ENCODE measurements at places on chromosomes 4 and X. TPM values are rescaled to one million over a fixed set of nuclear protein-coding genes. Genes with fewer than 3 reads are reported as not detected.

- no peak for DNase-seq
These were observed 206.2 kb downstream of the KCNIP4 start for GRCh38 chr4:21742326-21742725.

GRCh38 chr4:161519611-161520010 lies 644.2 kb downstream of the FSTL5 start:
- no peak for DNase-seq

DNA sequence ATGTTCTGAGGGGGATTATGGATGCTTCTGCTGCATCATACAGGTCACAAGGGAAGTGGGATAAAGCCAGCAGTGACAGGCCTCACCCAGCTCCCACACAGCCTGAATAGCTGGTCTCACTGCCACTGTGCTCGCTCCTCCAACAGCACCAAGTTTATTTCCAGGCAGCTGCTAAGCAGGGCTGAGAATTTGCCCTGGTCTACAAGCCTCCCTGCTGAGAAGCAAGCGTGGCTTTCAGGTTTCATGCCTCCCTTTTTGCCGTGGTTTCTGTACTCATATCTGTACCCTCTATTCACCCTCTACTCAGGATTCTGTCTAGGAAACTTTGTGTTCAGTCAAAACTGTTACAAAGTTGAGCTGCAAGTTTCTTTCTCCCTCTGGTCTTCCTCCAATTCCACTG lies 78.6 kb downstream of the MAGEC1 start:
- DNase-seq, result no peak

GRCh38 chr4:161444626-161445025 lies 719.2 kb downstream of the FSTL5 start:
- DNase-seq, result no peak

DNA sequence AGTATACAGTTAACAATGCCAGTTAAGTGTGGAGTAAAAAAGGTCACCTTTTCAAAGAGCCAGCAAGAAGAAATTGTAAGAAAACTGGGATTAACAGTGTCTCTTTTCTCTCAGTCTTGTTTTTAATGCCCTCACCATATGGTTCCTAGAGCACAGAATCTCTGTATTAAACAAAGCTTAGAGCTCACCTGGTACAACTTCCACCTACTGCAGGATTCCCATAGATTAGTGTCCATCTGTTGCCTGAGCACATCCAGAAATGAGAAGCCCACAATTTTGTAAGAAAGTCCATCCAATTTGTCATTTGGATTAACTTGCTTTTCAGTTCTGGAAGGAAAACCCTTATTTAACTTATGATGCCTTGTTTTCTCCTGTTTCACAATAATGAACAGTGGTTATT lies 1037.1 kb downstream of the STPG2 start:
- DNase-seq, result no peak

DNA sequence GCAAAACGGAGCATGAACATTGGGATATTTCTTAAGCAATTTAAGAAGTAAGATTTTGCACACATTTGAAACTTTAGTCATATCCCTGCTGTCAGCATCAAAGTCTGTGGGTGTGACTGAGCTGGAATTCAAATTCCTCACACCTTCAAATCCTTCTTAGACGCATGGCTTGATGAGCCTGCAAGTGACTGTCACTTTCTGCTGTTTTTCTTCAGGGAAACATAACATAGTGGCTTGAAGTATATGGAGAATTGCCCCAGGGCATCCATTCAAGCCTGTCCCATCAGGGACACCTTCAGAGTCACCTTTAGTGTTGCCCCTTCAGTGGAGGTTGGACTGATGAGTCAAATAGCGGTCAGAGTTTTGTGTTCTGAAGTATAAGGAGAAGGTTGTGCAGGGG lies 17.4 kb downstream of the FHDC1 start:
- DNase-seq, result no peak

DNA sequence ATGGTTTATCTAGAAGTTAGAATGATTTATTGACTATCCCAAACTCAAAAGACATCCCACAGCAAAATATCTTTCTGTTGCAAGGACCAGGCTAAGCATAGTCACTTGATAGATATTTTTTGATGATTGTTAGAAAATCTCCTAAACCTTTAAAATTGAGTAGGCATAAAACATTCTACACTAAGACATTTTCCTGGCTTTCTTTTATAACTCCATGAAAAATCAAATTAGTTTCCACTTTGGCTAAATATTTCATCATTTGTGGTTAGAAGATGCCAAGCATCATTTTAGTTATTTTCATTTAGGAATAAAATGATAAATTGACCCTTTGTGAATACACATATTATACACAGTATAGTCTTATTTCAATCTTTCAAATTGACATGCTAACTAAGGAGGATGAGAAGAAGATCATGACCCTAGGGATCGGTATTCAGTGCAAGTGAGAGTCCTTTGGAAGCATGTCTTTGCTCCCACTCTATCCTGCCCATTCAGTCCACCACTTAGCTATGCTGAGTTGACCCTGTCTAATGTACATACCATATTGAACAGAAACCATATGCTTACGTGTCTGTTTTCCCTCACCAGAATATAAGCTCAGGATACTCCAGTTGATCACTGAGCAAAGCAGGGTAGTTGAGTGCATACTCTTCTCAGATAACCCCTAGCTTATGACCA lies 136.6 kb upstream of the OTUD4 start:
- no peak for DNase-seq

GRCh38 chr4:126799416-126799815 lies 833.3 kb upstream of the INTU start:
- no peak for DNase-seq

DNA sequence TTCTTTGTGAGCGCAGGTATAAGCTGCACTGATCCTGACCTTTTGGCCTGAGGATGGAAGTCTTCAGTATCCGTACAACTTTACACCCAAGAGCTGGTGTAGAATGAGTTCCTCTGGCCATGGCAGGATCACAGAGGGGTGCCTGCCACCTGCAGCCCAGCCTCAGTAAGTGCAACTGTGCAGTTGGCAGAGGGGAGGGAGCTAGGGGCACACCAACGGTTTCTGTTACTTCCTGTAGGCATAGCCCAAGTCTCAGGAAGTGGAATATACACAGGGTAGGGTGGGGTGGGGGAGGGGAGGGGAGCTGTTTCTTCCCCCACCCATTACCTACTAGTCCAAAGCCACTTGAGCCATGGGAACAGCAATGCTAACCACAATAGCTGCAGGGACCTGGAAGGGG lies 85.4 kb upstream of the GBA3 start:
- DNase-seq, result peak; percentile 49

GRCh38 chr4:51901363-51901762 lies 58.4 kb downstream of the DCUN1D4 start:
- no peak for DNase-seq

DNA sequence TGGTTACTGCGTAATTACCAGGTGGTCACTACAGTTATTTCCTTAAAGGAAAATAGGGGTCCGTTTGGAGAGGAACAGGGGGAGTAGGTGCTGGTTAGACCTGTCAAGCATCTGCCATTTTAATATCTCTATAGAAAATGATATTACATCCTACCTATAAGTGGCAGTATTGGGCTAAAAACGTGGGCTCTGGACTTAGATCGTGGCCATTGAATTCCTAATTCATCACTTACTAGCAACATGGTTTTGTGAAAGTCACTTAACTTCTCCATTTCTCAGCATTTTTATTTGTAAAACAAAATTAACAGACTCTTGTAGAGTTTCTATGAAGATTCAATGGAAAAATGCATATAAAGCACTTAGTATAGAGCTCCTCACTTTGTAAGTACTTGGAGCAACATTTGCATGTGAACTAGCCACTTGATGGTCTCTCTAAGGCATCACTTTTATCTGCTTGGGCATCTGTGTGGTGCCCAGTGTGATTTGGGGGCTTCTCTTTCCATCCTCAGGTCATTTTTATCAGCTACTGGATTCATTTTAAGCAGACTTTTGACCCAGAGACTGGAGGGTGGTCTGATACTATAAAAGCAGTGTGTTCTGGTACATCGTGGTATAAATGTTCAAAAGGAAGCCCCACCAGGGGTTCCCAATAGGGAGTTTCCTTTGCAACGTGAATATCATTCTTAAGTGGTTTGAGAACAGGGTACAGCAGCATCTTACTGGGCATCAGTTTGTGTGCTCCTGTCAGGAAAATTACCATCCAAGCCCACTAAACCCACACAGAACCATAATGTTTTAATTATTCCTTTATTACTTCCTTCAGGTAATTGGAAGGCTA lies 42.7 kb upstream of the RASSF6 start:
- no peak for DNase-seq

- DNase-seq, result no peak
These were observed 1010.4 kb downstream of the ADGRL3 start for GRCh38 chr4:62210486-62210885.

DNA sequence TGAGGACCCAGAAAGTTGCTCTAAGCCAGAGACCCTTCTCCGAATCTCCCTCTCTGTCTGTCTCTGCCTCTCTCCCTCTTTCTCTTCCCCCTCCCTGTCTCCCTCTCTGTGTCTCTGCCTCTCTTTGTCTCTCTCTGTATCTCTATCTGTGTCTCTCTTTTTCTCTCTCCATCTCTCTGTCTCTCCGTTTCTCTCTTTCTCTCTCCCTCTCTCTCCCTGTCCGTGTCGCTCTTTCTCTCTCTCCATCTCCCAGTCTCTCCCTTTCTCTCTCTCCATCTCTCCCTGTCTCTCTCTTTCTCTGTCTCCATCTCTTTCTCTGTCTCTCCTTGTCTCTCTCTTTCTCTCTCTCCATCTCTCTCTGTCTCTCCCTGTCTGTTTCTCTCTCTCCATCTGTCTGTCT lies 2.6 kb upstream of the SHOX start:
- no peak for DNase-seq

GRCh38 chr4:145484225-145484846 lies 2.7 kb downstream of the SMAD1 start:
- no peak for DNase-seq

- no peak for DNase-seq
These were observed 94.0 kb upstream of the TBL1X start for GRCh38 chrX:9370893-9371292.

DNA sequence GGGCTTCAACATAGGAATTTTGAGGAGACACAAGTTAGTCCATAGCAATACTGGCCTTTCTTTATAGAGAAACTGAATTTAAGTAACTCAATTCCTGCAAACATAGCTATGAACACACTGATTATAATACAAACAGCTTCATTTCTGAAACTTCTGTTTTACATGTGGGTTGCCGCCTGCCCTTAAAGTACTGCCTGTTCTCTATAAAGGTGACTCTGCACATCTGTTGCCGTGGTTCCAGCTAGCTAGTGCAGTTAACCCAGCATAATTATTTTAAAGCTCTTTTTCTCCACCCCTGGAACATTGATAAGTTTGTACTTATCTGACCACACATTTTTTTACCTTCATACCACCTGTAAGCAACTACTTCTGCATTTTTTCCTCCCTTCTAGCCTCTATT lies 177.6 kb downstream of the NWD2 start:
- DNase-seq, result peak; percentile 53

GRCh38 chr4:123405267-123405865 lies 8.8 kb downstream of the SPRY1 start:
- no peak for DNase-seq

DNA sequence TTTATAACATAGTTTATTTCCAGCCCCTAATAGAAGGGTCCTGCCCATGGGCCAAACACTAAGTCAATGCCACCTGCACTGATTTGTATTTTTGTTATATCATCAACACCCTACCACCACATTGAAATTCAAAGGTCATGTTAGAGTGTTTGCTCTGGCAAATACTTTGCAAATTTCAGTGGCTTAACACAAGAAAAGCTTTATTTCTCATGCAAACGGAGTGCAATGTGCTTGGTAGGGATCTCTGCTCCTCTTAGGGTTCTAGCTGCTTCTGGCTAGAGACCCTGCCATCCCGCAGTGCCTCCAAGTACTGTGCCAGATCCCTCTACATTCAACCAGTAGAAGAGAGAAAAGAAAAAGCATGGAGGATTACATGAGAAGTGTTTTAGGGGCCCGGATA lies 230.8 kb upstream of the TET2 start:
- no peak for DNase-seq

GRCh38 chrX:54921427-54922021 lies 900 bp downstream of the TRO start:
- peak; percentile 40 for DNase-seq

- no peak for DNase-seq
These were observed 401.9 kb upstream of the NDST4 start for GRCh38 chr4:115515366-115515765.

DNA sequence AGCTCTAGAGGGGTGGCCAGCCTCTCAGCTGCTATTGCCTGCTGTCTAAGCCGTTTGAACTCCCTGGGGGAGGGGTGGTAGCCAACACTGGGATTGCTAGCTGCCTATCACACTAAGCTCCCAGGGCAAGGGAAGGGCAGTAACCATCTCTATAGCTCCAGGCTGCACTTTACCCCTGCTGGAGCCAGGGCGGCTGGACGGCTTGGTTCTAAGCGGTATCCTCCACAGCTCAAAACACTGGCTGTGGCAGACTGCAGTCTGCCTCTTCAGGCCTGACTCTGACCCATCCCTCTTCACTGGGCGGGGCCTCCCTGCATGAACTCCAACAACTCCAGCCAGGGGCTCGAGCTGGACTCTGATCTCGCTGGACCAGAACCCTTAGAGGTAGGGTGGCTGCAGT lies 55.3 kb upstream of the GNRHR start:
- DNase-seq, result no peak

DNA sequence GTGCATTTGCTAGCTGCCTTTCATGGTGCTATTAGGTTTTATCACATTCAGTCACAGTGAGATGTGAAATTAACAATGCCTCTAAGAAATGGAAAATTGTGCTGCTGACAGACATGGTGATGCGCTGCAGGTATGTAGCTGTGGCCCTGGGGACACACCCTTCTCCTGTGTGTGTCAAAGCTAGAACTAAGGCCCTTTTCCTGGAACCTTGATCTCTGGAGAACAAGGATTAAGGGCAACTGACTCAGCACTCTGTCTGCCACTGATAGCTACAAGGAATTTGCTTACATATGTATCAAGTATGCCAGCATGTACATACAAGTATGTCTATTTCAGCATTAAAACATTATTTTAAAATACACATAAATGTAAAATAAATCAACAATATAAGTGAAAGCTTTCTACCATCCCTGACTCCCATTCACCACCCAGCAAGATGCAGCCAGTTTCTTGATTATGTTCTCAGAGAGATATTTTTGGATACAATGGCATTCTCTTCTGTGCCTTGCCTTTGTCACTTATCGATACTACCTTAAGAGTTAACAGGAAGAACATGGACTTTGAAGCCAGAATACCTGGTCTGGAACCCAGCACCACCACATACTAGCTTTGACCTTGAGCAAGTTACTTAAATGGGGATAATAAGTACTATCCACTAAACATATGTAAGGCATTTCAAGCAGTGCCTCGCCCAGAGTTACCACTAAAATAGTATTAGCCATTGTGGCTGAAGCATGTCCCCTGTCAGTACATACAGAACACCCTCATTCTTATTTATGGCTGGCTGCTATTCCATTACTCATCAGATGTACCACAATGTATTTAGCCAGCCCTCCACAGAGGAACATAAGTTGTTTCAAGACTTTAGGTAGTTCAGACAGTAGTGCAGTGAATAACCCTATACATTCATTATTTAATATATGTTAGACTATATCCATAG lies 68.5 kb downstream of the NPNT start:
- no peak for DNase-seq

- DNase-seq, result no peak
These were observed 38.7 kb upstream of the SH3KBP1 start for GRCh38 chrX:19926095-19926494.

- no peak for DNase-seq
These were observed 28.1 kb upstream of the LGI2 start for GRCh38 chr4:25058796-25059195.

Gene CPZ
- 2.9 TPM for total RNA-seq

Gene MAGEE2
- not detected for total RNA-seq

Gene CHIC2
- 19.2 TPM for total RNA-seq

Gene GSX2
- not detected for total RNA-seq

Gene WDR13
- total RNA-seq, result 126 TPM

Gene LRRC66
- 10.2 TPM for total RNA-seq

Gene ADH1B
- total RNA-seq, result 174 TPM

Gene DNAAF6
- not detected for total RNA-seq

Gene EGFL6
- total RNA-seq, result 0.11 TPM

Measured in left colon (tissue), 2 donors.